ENCODE measurements at places on chromosomes 1 and 21. TPM values are rescaled to one million over a fixed set of nuclear protein-coding genes. Genes with fewer than 3 reads are reported as not detected.

Gene USH2A
- total RNA-seq: 2.7 TPM

Gene SLC6A17
- total RNA-seq: not detected

Gene EVI5
- total RNA-seq: 18.9 TPM

Gene FNDC10
- 2.0 TPM for total RNA-seq

Gene TMEM52
- total RNA-seq: 2.1 TPM

Gene ANXA9
- total RNA-seq: not detected

- no peak for DNase-seq
Observed at GRCh38 chr1:16608838-16609560, 4.4 kb downstream of the NBPF1 start.

DNA sequence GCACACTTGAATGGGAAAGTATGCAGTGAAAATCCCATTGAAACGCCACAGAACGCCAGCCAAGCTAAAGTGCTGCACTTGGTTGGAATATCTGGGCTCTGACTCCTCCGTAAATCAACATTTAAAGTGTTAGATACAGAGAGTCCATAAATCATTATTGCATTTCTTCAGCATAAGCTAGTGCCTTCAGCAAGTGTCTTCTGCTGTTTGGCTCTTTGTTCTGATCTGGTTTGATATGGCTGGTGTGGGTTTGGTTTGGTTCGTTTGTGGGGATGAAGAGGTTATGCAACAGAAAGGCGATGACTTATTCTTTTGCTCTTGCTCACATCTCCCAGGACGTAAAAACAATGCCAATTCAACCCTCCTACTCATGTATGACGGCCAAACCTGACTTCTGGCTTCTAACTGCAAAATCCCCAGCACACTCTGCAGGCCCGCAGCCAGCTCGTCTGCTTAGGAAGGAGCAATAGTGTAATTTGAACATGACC lies 121.8 kb upstream of the ERG start:
- DNase-seq: peak; percentile 86

GRCh38 chr1:223231011-223231572 lies 88.0 kb upstream of the TLR5 start:
- no peak for DNase-seq

DNA sequence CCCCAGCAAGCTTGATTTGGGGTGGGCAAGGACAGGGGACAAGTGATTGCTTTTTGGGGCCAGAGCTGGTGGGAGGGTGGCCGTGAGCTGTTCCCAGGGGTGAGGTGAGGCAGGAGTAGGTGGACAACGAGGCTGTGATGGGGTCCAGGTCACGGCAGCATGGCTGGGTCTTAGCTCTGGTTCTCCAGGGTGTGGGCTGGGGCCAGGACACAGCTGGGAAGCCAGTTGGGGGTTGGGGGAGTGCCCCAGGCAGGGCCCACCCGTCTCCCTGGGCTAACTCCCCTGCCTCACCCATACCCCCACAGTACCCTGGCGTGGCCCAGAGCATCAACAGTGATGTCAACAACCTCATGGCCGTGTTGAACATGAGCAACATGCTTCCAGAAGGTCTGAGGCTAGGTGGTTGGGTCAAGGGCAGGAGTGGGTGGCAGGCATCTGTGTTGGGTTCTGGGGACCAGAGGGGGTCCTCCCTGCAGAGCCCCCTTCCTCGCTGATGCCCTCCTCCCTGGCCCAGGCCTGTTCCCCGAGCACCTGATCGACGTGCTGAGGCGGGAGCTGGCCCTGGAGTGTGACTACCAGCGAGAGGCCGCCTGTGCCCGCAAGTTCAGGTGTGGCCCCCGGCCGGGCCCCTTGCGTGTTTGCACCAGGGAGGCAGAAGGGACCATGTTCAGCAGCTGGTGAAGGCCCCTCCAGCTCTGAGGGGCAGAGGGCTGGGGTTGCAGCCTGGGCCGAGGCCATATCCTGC lies 43.3 kb downstream of the COQ8A start:
- DNase-seq: no peak

DNA sequence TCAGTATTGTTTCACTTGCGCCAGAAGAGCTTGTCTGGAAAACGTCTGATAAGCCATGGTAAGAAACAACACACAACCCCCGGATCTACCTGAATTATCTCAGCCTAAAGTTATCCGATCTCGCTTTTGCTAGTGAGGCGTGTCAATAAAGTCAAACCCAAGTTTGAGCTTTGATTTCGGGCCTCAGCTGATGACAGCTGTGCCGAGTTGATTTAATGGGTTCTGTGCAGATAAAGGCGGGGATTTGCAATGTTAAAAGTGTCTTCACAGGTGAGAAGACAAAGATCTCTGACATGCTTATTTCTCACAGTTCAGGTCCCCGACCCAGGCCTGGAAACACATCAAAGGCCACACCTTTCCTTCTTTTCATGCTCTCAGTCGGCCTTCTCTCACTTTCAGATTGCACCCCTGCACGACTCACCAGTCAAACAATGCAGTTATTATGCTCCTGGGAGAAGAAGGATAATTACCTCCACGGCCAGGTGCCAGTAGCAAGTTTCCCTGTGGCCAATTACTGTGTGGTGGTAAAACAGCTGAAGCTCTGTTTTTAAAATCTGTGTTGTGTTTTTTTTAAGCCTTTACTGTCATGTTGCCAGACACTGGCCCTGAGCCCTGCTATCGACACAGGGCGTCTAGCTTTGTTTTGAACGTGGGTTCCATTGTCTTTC lies 245.3 kb upstream of the RUNX1 start:
- no peak for DNase-seq

DNA sequence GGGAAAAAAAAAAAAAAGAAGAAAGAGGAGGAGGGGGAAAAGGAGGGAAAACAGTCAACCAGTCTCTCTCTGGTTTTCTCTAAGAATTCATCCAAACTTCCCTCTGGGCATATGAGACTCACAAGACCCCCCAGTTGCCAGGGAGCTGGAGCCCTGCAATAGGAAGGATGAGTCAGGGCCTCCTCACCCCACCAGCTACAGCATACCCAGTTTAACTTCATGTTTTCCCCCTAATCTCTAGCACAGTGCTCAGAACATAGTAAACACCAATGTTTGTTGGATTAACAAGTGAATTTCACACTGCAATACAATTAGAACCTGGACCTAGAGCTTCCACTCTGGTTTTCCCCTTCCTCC lies 7.8 kb downstream of the F11R start:
- DNase-seq: no peak

DNA sequence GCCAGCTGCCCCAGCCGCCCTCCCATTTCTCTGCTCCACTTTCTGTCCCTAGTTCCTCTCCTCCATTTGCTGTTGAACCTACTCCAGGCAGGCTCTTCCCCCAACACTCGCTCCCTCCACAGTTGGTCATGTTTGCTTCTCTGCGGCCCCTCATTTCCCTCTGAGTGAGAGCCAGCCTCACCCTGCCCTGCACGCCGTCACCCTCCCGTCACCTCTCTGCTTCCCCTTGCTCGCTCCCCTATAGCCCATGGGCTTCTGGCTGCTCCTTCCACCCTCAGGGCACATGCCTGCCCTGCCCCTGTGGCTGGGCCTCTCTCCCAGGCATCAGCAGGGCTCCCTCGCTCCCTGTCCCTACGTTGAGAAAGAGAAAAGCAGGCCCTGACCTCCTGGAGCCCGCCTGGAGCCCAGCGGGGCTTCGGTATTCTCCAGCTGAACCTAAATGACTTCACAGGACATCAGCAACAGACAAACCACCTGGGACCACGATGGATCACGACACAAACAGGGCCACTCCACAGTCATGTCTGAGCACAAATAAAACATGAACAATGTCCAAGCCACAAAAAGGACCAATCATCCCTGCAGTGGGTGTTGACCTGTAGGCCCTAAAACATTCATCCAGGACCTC lies 13.3 kb upstream of the THEMIS2 start:
- DNase-seq: no peak

DNA sequence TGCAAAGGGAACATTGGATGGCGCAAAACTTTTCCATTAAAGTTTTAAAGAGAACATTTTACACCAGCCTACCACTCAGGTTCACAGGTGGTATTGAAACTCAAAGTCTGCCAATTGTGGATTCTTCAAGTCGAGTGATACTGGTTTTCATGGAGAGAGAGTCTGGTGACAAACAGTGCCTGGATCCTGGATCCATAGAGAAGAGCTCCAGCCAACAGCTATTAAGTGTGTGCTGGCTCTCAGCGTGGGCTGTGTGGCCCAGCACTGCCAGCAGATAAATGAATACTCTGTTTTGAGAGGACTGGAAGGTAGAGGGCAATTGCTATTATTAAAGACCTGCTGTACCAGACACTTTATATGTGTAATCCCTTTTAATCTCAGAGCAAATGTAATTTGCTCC lies 118.9 kb upstream of the SYT6 start:
- DNase-seq: no peak

- DNase-seq: no peak
Observed at GRCh38 chr1:56925193-56925592, 40.6 kb downstream of the C8B start.

DNA sequence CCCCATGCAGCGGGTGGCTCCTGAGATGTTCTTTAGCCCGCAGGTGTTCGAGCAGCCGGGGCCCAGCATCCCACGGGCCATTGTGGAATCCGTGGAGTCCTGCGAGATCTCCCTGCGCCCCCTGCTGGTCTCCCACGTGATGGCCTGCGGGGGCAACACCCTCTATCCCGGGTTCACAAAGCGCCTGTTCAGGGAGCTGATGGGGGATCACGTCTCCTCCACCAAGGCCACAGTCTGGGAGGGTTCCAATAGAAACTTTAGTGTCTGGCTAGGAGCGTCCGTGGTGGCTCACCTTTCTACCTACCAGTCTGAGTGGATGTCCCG lies 71.0 kb downstream of the ACTL8 start:
- DNase-seq: peak; percentile 71

GRCh38 chr1:52125736-52126359 lies 16.0 kb upstream of the ZFYVE9 start:
- no peak for DNase-seq

Data from Right ventricle myocardium superior (tissue), 1 donor.